ENCODE measurements at places on chromosomes 13 and 19.

- no peak for DNase-seq
These were observed 92.1 kb downstream of the USP12 start for GRCh38 chr13:27079421-27079958.

GRCh38 chr13:100131863-100132574, 43.1 kb downstream of the PCCA start:
- no peak for DNase-seq

GRCh38 chr13:95793018-95793555, 116.1 kb downstream of the DNAJC3 start:
- no peak for DNase-seq

GRCh38 chr13:26867451-26868091, 107.0 kb upstream of the GPR12 start:
- DNase-seq = no peak

GRCh38 chr13:85528491-85529217, 270.6 kb downstream of the SLITRK6 start:
- DNase-seq = no peak

- no peak for DNase-seq
These were observed 84.4 kb upstream of the SPATA13 start for GRCh38 chr13:24076109-24076508.

DNA sequence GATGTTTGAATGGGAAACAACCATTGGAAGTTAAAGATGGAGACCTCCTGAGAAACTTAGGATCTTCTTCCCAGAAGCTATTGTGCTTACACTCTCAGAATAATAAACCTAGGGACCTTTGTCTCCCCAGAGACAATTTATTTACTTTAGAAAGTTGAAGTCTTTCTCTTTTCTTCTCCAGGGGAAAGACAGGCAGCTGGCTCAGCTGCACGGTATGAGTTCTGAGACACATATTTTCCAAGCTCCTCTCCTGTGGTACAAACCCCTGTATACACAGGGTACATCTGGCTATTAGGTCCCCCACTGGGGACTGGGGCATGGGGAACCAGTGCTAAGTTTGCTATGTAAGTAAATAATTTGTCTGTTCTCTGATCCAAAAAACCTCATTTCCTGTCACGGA, 67.5 kb upstream of the POSTN start:
- no peak for DNase-seq

- DNase-seq = no peak
These were observed 14.5 kb downstream of the PPFIA3 start for GRCh38 chr19:49133621-49134454.

GRCh38 chr13:98206946-98207345, 29.9 kb upstream of the RNF113B start:
- DNase-seq = no peak

DNA sequence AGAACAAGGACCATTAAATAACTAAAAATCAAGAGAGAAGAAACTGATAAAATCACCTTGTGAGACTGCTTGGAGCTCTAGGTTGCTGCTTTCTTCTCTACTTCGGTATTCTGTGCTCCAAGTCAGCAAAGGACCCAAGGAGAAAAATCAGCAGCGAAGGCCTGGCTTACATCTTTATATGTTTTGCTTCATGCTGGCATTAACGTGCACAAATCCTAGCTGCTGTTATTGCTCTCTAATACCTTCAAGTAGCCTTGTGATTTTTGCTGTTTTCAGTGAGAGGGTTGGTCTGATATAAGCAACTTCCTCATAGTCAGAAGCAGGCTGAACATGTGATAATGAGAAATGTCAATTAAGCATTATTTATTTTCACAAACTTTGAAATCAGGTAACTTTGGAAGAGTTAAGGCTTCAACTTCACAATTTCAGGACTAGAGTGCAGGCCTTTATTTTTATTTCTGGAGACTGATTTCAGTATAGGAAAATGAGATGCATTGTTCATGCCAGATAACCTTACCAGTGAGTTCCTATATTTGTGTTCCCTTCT, 365.1 kb downstream of the SLC7A1 start:
- DNase-seq = no peak

DNA sequence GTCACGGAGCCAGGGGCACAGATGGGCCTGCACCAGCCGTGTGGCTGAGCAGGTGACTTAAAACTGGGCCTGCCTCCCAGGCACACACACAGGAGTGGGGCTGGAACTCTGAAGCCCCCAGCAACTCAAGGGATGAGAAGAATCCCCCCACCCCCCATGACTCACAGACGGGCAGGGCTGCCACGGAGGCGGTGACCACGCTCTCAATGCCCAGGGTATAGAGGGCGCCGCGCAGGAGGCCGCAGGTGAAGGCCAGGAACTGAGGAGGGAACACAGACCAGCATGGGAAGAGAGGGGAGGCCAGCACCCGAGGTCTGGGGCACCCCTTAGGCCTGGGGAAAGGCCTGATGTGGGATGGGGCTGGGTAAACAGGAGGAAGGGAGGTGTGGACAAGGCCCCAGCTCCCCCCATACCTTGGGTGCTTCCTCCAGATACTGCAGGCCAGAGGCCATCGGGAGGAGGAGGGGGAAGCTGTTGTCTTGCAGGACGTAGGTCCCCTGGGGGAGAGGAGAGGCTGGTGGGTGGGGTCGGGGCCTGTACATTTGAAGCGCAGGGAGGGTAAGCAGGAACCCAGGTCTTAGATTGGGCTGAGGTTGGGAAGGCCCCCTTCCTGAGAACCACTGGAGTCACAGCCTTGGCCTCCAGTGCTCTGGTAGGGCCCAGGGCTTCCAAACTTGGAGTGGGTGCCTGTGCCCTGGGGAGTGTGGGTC, 3.1 kb upstream of the NKPD1 start:
- DNase-seq = no peak

DNA sequence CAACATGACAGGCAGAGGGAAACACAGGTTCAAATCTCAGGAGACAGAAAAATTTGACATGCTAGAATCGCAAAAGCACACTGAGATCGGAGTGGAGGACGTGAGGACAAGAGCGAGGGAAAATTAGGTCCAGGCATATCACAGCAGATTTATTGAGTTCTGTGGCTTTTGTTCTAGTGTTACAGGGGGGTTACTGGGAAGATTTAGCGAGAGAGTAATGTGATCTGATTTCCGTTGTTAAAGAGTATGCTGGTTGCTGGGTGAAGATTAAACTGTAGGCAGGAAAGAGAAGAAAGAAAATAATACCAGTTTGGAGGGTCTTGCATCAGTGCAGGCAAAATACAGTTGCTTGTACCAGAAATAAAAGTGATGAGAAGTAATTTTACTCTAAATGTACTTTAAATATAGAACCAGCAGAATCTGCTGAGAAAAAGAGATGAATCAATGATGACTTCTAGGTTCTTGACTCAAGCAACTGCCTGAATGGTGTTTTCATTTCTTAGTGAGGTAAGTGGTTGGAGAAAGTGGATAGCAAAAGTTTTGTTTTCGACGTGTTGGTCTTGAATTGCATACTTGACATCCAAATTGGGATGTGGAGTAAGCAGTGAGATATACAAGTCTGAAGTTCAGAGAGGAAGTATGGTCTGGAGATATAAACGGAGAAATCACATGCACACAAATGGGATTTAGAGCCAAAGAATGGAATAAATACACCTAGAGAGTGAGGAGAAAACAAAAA, 35.7 kb downstream of the UFM1 start:
- no peak for DNase-seq

- no peak for DNase-seq
These were observed 9.1 kb upstream of the C19orf12 start for GRCh38 chr19:29724102-29724641.

DNA sequence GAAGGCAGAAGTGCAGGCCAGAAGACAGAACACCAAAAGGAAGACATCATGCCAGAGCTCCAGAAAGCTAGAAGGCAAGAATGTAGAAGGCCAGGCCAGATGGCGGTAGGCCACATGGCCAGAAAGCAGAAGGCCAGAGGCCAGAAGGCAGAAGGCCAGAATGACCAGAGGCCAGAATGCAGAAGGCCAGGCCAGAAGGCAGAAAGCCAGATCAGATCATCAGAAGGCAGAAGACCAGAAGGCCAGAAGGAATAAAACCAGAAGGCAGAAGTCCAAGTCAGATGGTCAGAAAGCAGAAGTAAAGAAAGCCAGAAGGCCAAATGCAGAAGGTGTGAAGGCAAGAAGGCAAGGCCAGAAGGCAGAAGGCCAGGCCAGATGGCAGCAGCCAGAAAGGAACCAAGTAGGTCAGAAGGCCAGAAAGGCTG, 185.0 kb downstream of the TUBA3C start:
- no peak for DNase-seq

GRCh38 chr13:84812789-84813188, 930.5 kb upstream of the SLITRK1 start:
- no peak for DNase-seq

- no peak for DNase-seq
These were observed 630 bp downstream of the NUCB1 start for GRCh38 chr19:48900477-48901406.

DNA sequence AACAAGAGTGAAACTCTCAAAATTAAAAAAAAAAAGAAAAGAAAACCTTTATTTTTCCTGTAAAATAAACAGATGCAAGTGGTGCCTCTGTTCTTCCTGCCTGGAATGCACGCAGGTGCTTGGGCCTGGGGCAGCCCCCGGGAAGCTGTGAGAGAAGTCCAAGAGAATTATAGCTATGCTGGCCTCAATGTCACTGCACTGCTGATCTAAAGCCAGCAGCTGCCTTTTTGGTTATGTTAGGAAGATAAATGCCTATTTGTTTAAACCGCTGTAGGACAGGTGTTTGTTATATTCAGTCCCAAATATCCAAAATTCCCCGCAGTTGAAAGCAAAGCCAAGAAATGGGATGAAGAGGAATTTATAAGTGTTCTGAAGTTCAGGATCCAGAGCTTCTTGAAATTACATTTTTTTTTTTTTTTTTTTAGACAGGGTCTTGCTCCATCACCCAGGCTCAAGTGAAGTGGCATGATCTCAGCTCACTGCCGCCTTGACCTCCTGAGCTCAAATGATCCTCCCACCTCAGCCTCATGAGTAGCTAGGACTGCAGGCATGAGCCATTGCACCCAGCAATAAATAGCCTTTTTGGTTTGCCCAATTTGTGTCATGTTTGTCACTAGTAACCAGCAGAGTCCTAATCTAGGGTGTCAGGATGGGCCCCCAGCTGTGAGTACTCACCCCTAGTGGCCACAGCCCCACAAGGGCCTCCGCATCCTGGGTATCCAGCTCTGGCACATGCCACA, 2.2 kb downstream of the RINL start:
- no peak for DNase-seq

DNA sequence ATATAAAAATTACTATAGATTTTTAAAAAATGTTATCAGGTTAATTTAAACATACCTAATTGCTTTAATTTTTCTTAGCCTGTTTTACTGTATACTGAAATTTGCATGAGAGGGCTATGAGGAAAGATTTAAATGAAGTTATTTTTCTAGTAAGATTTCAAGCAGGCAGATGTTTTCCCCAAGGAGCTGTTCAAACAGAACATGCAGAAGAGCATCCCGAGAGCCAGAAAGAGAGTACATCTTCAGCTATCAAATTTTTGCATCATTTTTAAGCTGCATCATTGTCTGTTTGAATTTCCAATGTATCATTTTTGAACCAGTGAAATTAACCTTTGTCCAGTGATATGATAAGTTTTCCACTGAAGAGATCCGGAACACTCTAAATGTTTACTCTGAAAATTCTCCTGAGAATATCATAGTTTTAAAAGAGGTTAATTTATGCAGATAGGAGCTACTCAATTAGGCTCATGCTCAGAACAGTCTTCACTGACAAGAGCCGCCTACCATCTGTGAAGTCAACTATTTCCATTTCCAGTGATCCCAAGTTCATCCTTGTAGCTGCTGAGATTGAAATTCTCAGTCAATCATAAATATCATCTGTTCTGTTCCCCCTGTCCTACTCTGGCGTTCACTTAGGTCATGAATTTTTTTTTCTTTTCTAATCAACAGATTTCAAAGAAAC, 467.7 kb upstream of the NBEA start:
- no peak for DNase-seq

DNA sequence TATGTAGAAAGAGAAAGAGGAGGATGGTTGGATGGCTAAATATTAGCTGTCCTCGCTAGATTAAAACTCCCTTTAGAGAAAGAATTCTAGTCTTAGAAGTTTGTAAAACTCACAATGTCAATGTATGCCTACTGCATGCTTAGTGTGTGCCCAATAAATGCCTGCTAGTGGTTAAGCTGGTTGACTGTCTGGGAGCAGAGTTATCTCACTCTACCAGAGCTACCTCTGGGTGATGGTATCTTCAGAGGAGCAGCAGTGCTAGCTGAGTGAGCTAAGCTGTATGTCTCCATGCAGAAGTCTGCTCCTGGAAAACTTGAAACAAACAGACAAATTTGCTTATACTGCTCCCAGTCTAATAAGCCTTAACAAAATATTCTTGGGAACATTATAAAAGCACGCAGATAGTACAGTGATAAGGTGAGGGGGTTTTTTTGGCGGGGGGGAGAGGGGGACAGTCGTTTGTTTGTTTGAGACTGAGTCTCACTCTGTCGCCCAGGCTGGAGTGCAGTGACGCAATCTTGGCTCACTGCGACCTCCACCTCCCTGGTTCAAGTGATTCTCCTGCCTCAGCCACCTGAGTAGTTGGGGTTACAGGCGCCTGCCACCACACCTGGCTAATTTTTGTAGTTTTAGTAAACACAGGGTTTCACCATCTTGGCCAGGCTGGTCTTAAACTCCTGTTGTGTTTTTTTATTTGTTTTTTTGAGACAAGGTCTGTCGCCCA, 202.8 kb upstream of the TSC22D1 start:
- no peak for DNase-seq

DNA sequence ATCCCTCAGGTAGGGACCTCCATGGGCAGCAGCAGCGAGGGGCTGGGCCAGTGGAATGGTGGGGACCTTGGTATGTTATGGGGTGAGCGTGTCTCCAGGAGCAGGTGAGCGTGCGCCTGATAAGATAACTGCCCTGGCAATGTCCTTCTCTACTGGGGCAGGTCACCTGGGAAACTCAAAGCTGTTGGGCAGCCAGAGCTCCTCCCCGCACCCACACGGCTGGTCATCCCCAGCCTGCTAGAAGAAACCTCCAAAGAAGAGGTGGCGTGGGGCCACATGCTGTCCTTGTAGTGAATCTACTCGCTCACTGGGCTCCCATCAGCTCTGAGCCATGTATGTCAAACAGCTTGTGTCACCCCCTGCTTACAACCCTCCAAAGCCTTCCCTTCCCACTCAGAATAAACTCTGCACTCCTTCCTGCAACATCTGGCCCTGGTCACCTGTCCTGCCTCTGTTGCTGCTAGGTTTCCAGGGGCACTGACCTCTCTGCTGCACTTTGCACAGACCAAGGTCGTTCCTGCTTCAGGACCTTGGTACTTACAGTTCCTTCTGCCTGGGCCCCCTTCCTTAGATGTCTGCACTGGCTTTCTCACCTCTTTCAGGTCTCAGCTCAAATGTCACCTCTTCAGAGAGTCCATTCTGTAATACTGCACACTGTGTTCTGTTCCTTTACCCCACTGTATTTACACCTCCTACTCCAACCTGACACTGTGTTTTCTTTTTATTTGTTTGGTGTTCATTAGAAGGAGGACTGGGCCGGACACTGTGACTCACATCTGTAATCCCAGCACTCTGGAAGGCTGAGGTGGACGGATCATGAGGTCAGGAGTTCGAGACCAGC, 1.8 kb upstream of the ATP4A start:
- no peak for DNase-seq

DNA sequence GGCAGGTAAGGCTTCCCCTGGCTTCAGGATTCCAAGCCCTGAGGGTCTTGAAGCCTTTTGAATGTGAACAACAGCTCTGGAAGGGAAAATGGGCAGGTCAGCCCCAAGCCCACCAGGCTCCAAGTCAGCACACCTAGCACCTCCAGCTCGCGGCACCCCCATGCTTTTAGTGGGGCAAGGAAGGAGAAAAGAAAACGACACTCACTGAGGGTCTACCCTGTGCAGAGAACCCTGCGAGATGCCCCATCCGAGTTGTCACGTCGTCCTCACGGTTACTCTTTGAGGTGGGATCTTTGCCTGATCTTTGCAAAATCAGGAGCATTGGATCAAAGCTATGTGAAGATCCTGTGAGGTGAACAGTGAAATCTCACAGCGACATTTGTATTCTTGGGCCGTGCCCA, 5.7 kb upstream of the F10 start:
- DNase-seq = no peak

Measured in stimulated activated CD4-positive, alpha-beta T cell treated with anti-CD3 and anti-CD28 coated beads, Interleukin-1b, Interleukin-23, amount 100 ng/mL, for 24 hours (primary cell).